ENCODE measurements at places on chromosomes 3 and 15.

- DNase-seq = no peak
Observed at GRCh38 chr3:41464401-41464800, 265.1 kb downstream of the CTNNB1 start.

DNA sequence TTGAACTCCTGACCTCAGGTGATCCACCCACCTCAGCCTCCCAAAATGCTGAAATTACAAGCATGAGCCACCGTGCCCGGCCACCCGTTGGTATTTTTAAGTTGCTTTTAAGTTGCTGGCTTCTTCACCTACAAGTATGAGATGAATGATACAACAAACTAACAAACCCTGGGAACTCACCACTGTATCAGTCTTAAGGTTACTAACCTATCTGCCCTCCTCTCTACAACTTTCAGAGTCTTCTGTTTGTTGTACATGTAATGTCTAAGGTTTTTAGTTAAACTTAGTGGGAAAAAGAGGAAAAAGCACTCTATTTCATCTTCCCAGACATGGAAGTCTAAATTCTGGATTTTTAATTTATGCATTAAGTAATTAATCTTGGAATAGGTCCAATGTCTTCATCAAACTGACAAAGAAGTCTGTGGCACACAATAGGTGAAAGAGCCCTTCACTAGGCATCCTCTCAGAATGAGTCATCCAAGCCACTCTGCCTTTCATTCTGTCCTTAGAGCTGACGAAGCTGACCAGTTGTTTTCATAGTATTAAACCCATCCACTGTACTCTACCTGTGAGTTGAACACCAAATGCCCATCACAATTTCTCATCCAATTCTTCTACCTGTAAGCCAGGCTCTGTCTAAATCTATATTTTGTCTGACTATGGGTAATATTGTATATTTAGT, 936.1 kb downstream of the TUSC7 start:
- DNase-seq = no peak

DNA sequence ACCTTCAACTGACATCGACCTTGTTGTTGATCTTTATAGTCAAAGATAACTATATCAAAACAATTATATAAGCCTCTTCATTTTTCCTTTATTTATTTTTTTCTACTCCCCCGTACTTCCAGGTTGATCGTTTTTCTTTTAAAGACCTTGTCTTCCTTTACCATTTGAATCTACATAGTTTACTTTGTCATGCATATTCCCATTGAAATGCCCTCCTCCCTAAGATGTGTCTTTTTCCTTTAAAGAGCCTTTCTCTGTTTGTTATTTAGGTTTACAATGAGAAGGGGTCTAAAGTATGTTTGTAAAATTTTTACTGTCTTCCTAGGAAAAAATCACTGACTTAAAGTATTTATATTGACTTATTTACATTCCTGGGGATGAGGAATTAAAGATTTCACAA, 29.4 kb upstream of the ZNF717 start:
- DNase-seq = no peak

GRCh38 chr3:105585-105984, 91.0 kb upstream of the CHL1 start:
- DNase-seq = no peak

- DNase-seq = no peak
Observed at GRCh38 chr3:95971573-95971972, 842.8 kb upstream of the EPHA6 start.

DNA sequence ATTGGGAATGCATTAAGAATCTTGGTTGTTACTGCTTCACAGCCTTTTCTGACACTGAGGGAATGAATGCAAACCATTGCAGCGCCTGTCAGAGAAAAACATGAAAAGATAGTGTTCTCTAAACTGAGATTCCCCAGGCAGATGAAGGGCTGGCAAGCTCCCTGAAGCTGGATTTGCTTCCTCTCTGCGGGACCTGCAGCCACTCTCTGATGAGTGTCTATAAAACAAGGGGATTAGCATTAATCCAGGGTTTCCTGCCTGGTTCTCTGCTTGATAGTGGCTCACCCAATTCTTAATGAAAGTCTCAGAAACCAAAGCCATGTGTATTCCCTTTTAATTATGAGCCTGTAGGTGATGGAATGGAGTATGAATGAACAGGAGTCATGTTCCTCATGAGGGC, 344.3 kb upstream of the UMPS start:
- no peak for DNase-seq

DNA sequence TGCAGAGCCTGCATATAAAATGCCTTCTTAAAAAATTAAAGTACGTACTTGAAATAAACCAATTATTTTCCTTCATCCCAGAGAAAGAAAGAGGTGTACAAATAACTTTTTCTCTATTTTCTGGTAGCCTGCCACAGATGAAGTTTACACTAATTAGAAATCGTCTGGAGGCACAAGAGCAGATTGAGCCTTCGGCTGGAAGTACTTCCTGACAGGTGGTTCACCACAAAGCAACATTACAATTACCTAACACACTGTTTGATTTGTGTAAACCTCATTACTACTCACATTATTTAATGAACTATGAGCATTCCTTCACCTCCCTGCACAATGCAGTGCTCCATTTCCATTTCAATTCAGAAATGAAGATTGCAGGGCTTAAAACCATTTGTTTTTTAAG, 856.1 kb downstream of the SI start:
- no peak for DNase-seq
